Umbilical cord (tissue), 2 donors: ENCODE measurements at places on chromosomes 13 and 19.

DNA sequence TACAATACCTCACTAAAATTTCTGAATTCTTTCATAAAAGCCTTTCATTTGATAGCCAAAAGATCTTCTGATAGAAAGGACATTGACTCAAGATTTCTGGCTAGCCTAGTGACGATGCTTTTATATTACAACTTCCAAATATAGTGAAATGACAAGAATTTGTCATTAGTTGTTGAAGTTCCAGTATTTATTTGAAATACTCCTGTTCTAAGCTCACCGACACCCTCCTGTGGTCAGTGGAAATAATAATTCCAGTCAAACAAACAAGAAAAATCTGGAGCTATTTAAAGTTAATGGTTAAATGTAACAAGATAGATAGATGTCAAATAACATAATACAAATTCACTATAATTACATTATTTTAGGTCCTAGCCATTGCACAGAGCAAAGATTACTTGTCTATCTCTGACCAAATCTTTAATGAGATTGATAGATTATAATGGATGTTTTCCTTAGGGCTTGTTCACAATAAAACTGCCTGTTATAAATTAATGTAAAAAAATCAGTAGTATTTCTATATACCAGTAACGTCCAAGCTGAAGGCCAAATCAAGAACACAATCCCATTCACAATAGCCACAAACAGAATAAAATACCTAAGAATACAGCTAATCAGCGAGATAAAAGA is 195.5 kb downstream of the RGCC start:
- DNase-seq, result peak; percentile 69

DNA sequence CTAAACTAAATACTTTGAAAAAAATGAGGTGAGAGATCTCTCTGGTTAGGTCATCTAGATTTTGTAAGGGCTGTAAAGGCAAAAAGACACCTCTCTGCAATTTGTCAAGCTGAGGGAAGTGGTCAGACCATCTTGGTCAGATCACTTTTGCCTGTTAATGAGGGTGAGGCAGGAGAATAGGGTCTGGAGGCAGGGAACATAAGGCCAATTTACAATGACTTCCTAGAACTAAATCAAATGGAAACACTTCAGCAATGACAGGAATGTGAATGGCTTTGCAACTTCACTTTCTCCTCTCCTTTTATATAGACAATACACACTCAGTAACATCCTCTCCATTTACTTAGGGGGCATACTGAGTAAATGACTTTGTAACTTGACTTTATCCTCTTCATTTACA is 1653.4 kb downstream of the SLITRK5 start:
- no peak for DNase-seq

DNA sequence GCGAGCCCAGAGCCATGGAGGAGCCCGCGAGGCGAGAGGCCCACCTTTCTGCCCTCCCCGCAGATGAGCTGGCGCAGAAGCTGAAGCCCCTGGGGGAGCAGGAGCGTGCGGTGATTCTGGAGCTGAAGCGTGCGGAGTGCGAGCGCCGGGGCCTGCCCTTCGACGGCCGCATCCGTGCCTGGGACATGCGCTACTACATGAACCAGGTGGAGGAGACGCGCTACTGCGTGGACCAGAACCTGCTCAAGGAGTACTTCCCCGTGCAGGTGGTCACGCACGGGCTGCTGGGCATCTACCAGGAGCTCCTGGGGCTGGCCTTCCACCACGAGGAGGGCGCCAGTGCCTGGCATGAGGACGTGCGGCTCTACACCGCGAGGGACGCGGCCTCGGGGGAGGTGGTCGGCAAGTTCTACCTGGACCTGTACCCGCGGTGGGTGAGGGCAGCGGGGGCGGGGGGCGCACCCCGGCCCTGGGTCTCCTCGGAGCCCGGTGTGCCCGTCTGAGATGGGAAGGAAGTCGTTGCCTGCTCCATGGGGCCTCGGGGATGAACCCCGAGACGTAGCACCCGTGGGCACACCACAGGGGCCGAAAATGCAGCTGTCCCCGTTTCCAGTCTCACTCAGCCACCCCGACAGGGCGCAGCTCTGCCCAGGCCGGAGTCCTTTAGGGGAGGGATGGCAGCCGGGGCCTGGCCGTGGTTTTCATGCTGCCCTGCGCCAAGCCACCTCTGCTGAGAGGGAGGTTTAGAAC is 12.1 kb upstream of the ZNF554 start:
- DNase-seq, result no peak

DNA sequence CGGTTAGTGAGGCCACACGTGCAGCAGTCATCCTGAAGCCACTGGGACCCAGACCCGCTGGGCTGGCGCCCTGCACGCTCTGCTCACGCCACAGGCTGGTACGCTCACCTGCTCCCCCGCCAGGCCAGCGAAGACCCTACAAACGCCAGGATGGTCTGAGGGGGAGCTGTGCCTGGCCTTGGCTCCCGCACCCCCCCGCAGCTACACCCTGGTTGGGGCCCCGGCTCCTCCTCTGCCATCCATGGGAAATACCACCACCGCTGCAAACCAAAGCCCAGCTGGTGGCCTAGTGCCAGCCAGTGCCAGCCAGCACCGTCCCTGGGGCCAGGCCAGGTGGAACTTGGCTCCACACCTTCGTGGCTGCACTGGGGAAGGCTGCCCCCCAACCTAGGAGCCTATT is 23.3 kb upstream of the CACTIN start:
- DNase-seq, result no peak

DNA sequence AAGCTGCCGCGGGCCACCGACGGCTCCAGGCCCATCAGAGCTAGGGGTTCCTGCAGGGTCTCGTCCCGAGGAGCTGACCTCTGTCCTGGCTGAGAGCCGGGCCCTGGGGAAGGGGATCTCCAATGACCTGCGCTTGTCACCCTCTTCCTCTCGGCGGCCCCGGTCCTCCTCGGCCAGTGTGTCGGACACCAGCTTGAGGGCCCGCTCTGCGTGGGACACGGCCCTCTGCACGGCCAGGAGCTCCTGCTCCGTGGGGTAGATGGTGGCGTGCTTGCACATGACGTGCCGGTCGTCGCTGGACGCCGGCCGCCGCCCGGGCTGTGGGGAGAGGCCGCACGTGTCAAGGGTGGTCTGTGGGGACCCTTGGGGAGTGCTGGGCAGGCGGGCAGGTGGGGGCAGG is 32.7 kb upstream of the MATK start:
- no peak for DNase-seq

GRCh38 chr13:101648766-101649487 is 196.5 kb downstream of the ITGBL1 start:
- no peak for DNase-seq

- DNase-seq, result no peak
These were observed 15.3 kb downstream of the NAXD start for GRCh38 chr13:110630566-110631119.

DNA sequence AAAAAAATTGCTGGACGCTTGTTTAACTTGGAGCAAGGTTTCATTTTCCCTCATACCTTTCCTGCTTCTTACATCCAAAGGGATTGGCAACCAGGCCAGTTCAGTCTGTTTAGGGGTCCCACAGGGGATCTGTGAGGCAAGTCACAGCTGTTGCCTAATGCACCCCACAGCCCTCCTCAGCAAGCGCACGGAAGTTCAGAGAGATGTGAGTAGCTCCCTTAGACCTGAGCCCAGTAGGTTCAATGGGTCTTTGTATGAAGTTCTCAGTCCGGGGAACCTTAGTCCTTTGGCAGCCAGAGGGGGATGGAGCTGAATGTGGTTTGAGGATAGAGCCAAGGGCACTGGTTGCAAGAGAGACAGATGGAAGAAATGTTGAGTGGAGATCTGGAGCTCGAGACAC is 13.0 kb downstream of the SAMD4B start:
- DNase-seq, result no peak

DNA sequence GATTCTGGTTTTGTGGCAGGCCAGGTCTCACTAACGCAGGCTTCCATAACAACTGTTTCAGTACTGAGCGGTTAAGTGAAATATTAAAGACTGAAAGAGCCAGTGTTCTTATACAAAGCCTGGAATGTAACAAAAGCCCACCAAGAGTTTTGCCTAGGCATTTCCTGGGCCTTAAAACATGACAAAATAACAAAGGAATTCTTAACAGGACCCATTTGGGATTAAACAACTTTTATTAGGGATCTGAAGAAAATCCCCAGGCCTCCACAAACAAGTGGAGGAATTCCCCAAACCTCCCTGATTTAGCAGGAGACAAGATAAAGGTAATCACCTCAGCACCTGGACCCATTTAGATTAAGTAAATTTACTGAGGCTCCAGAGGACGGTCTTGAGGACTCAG is 799.7 kb upstream of the SPRY2 start:
- no peak for DNase-seq

GRCh38 chr13:36875431-36875830 is 44.6 kb downstream of the SMAD9 start:
- no peak for DNase-seq

DNA sequence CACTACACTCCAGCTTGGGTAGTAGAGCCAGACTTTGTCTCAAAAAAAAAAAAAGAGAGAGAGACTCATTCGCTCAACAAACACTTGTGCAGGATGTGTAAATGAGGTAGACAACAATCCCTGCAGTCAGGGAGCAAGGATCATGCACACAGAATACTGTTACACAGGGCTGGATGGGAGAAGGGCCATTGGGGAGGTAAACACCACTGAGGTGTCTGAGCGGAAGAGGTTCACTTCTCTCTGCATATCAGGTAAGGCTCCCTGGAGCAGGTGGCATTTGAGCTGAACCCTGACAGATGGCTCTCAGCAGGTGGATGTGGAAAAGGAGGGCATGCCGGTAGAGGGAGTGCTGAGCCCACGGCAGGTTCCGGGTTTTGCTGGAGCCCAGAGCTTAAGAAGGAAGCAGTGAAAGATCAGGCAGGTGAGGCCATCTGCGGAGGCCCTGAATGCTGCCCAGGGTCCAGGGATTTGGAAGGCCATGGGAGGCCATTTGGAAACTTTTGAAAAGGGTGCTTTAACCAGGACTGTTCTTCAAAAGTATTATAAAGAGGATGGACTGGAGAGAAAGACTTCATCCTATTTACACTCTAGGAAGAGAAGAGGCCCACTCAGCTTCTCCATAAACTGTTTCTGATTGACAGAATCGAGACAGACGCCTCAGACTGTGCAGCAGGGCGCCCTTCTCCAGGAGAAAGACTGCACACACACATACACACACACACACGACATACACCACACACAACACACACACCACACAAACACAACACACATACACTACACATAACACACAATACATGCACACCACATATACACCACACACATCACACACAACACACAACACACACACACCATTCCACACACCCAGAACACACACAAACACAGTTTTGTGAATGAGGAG is 199.4 kb downstream of the USP12 start:
- no peak for DNase-seq

DNA sequence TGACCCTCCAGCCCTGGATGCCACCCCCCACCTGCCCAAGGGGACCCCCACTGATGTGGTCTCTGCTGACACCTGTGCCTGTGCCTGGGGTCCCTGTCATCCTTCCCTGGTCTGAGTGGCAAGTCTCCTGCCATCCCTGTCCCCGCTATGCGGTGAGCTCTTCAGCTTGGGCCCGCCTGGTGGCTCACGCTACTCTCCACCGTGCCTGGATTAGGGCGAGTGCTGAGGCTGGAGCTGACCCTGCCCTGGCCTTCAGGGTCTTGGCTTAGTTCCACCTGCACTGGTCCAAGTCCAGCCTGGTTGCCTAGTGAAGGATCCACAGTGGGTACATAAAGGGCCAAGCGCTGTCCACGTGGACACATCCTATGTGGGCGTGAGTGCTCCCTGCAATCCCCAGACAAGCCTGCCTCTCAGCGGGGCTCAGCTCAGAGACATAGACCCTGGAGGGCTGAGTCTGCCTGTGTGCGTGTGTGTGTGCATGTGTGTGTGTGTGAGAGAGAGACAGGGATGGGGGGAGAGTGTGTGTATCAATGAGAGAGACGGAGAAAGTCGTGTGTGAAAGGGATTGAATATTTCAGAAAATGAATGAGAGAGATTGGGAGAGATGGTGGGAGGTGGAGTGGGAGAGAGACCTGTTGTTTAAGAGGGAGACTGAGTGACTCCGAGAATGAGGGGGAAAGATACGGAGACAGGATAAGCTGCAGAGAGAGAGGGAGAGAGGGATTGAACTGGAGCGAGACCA is 22.1 kb downstream of the WTIP start:
- DNase-seq, result no peak
